ENCODE measurements at places on chromosomes 7 and 10.

DNA sequence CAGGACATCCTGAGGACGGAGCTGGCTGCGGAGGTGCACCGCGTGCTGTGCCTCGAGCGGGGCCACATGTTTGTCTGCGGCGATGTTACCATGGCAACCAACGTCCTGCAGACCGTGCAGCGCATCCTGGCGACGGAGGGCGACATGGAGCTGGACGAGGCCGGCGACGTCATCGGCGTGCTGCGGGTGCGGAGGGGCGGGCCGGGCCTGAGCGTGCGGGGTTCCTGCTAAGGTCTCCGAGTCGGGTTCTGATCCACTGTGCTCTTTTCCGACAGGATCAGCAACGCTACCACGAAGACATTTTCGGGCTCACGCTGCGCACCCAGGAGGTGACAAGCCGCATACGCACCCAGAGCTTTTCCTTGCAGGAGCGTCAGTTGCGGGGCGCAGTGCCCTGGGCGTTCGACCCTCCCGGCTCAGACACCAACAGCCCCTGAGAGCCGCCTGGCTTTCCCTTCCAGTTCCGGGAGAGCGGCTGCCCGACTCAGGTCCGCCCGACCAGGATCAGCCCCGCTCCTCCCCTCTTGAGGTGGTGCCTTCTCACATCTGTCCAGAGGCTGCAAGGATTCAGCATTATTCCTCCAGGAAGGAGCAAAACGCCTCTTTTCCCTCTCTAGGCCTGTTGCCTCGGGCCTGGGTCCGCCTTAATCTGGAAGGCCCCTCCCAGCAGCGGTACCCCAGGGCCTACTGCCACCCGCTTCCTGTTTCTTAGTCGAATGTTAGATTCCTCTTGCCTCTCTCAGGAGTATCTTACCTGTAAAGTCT, 10.4 kb downstream of the ATG9B start:
- DNase-seq: peak; percentile 92

- DNase-seq: no peak
These were observed 4.5 kb downstream of the RBP4 start for GRCh38 chr10:93596539-93596938.

- no peak for DNase-seq
These were observed 12.6 kb downstream of the OR9A4 start for GRCh38 chr7:141928845-141929195.

DNA sequence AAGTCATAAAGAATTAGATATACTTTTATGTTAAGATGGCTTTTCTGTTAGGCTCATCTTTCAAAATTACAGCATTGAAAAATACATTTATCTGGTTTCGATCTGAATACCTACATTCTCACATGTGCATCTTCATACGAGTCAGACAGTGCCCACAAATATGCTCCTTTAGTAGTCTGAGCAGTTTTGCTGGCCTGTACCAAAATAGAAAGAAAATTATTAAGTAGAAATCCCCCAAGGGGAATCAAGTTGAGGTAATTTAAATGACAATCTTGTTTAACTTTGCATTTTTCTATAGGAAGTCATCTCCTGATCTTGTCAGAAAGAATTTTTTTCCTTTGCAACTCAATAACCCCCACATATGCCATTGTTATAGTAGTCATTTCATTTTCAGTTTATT, 287.4 kb upstream of the SEMA3D start:
- no peak for DNase-seq

- no peak for DNase-seq
These were observed 121.5 kb upstream of the SH2B2 start for GRCh38 chr7:102165136-102165535.

- no peak for DNase-seq
These were observed 284.0 kb upstream of the RNF32 start for GRCh38 chr7:156356551-156356950.

DNA sequence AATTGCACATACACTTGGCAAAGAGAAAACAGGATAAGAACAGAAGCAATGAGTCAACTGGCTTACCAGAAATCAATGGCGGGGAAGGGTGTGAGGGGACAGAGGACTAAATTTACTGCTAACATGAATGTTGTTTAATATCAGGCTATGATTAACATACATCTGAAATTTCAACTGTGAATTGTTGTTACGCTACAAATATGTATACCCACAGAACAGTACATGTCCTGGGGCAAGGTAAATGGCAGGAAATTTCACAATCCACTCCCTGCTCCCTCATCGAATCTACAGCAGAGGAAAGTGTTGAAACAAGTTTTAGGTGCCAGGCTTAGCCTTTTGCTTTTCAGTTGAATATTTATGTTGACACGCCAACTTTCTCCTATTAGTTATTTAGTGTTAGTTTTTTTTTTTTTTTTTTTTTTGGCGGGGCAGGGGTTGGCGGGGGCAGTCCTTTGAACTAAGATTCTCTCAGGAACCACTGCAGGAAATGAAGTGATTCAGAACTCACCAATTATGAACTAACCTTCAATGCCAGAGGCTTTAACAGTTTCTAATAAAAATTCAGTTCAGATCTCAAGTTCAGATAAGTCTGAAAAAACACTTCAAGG, 99.0 kb downstream of the UBE2H start:
- DNase-seq: no peak

DNA sequence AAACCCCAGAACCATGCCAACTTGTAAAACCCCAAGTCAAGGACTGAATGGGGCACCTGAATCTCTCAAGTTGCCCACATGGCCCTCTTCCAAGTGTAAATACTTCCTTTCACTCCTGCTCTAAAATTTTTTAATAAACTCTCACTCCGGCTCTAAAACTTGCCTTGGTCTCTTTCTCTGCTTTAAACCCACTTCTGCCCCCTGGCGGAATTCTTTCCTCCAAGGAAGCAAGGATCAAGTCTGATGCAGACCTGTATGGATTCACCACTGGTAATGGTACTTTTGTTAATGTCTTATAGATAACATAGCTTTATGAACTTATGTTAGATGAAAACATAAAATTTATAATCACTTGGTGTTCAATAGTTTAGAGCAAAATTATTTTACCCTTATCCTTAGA, 33.8 kb downstream of the SLC16A9 start:
- DNase-seq: no peak

GRCh38 chr10:76942628-76943416, 694.8 kb downstream of the KCNMA1 start:
- DNase-seq: no peak

- no peak for DNase-seq
These were observed 12.8 kb downstream of the IFIT2 start for GRCh38 chr10:89314676-89315075.

DNA sequence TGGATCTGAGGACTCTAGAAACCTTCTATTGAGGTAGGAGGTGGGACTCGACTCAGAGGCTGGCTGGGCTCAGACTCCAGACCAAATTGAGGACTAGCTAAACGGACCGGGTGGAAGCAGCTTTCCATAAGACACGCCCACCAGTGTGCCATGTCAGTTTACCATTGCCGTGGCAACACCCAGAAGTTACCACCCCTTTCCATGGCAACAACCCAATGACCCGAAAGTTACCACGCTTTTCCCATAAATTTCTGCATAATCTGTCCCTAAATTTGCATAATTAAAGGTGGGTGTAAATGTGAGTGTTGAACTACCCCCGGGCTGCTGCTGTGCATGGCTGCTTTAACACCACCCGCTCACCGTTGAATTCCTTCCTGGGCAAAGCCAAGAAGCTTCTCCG, 58.9 kb downstream of the MICALL2 start:
- no peak for DNase-seq

DNA sequence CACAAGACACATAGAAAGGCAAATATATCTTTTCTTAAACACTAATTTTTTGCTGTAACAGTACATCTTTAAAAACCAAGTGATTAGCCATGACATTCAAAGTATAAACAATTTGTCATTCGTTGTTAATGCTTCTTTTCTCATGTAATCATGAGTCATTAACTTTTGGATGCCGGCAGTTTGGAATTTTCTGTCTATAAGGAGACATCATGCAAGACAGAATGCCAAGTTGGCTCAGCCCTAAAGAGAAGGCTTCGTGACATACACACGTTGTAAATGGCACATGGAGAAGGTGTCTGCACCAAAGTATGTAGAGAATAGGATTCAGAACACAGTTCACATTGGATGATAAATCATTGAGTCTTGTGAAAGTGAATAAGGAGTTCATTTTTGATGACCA, 35.9 kb downstream of the CCDC3 start:
- no peak for DNase-seq

DNA sequence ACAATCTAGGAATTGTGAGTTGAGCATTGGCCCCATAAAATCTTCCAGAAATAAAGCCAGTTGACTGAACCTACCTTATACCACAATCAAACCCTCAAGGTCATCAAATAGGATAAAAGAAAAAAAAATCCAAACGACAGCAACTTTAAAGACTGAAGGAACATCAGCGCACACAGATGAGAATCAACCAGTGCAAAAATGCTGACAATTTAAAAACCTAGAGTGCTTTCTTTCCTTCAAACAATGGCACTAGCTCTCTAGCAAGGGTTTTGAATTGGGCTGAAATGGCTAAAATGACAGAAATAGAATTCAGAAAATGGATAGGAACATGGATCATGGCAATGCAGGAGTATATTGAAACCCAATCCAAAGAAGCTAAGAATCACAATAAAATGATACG, 16.1 kb upstream of the POT1 start:
- DNase-seq: no peak

DNA sequence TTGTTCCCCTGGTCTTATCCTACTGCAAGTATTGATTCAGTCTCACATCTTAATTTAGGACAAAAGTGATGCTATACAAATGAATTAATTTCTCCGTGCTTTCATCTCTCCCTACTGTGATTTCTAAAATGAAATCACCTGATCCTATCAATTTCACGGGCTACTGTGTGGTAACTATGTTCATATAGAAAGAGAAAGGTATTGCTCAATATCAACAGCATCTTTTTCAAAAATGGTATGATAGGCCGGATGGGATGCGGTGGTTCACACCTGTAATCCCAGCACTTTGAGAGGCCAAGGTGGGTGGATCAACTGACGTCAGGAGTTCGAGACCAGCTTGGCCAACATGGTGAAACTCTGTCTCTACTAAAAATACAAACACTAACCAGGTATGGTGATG, 71.2 kb downstream of the PIK3CG start:
- no peak for DNase-seq

GRCh38 chr10:19921300-19922140, 105.3 kb downstream of the PLXDC2 start:
- DNase-seq: no peak

DNA sequence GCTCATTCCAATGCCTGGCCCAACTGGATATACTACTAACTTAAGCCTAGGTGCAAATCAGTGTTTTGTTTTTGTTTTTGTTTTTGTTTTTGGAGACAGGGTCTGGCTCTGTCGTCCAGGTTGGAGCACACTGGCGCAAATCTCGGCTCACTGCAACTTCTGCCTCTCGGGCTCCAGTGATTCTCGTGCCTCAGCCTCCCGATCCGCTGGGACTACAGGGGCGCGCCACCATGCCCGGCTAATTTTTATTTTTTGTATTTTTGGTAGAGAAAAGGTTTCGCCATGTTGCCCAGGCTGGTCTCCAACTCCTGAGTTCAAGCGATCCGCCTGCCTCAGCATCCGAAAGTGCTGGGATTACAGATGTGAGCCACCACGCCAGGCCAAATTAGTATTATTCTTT, 1.6 kb downstream of the PPP3CB start:
- no peak for DNase-seq

- no peak for DNase-seq
These were observed 80.0 kb downstream of the SLC25A13 start for GRCh38 chr7:96241855-96242254.

- DNase-seq: no peak
These were observed 272.9 kb downstream of the WDR37 start for GRCh38 chr10:1328981-1329614.

DNA sequence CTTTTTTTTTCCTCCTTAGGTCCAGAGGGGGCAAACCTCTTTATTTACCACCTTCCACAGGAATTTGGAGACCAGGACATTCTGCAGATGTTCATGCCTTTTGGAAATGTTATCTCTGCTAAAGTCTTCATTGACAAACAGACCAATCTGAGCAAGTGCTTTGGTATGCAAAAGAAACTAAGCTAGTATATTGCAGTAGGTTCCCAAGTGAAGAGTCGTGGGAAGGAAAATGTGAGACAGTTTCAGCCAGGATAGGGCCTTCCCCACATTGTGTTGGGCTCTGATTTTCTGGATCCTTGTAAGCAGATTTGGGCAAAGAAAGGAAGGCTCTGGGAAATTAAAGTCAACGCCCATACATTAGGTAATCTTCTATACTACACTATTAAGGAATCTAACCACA, 285.6 kb downstream of the USP6NL start:
- no peak for DNase-seq

DNA sequence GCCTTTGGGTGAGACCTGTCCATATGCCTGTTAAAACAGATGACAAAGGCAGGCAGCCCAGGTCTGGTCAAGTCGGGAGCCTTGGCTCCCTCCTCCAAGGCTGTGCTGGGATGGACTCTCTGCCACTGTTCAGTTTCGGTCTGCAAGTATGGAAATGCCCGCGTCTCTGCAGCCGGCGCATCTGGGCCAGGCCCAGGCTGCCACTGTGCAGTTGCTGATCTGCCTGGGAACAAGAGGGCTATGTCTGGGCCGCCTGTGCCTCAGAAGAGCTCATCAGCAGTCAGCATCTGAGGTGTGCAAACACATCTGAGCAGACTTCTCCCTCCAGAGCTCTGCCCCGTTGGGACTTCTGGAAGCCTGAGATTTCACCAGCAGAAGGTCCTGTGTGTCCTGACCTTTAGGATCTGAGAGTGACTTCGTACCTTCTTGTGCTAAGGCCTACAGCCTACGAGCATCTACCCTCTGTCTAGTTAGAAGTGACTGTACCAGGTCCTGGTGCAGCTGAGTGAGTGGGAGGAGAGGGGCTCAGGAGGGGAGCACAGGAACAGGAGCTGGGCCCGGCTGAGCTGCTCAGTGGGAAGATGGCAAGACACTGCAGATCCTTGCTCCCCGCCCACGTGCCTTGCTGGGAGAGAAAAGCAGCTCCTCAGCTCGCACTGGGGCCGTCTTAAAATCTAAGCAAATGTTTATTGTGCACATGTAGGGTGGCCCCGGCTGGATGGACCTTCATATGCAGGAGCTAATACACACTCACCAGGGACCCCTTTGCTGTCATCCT, 50.9 kb downstream of the DOCK1 start:
- no peak for DNase-seq

- no peak for DNase-seq
These were observed 77.6 kb upstream of the LRRC4 start for GRCh38 chr7:128108641-128109423.

DNA sequence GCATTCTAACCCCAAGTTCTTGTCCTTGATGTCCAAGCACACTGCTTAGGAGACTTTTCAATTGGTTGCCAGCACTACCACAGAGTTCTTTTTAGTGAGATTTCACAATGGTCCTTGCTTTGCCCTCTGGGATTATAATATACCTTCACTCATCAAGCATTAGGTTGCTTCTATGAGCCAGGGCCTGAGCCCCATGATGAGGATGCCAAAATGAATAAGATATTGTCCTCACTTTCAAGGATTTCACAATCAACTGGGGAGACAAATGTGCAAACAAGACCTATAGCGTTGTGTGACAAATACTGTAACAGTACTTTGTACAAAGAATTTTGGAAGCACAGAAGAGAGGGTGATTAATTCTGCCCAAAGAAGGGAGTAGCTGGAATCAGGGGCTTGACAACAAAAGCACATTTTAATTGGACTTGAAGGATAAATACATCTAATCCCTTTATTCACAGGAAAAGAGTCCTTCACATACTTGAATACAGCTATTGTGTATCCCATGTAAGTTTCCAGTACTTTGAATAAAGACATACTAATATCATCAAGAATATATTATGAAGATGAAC, 263.6 kb upstream of the LRRN3 start:
- DNase-seq: no peak

All from activated CD4-positive, alpha-beta T cell treated with anti-CD3 and anti-CD28 coated beads, Interleukin-2, amount 50 U/mL, for 1 hour (primary cell).